Spinal cord (tissue), 10 donors: ENCODE measurements at places on chromosomes 11 and 22. TPM values are rescaled to one million over a fixed set of nuclear protein-coding genes. Genes with fewer than 3 reads are reported as not detected.

Gene SLC17A6
- 11.2 TPM for total RNA-seq

Gene LSP1
- 7.9 TPM for total RNA-seq

Gene KDM4D
- 1.4 TPM for total RNA-seq

Gene TRPC6
- total RNA-seq = 6.1 TPM

Gene LARGE2
- 2.0 TPM for total RNA-seq

Gene UBQLNL
- 0.30 TPM for total RNA-seq

Gene ZNF280A
- 0.50 TPM for total RNA-seq

Gene CRYBB2
- not detected for total RNA-seq

Gene TALDO1
- total RNA-seq = 104 TPM

Gene GAL
- total RNA-seq = 1.2 TPM

Gene OR2AT4
- 0.10 TPM for total RNA-seq

Gene HBG1
- total RNA-seq = 1,550 TPM

Gene ARHGAP20
- 28.5 TPM for total RNA-seq

Gene NECTIN1
- total RNA-seq = 26.9 TPM

Gene OR6T1
- total RNA-seq = not detected

Gene POTEH
- total RNA-seq = not detected

Gene LDHAL6A
- 0.20 TPM for total RNA-seq

Gene UBQLN3
- 0.39 TPM for total RNA-seq

Gene TIGD3
- total RNA-seq = 1.4 TPM

Gene ZNF215
- total RNA-seq = 2.8 TPM

Gene ZNF143
- 30.3 TPM for total RNA-seq

Gene RIMBP3B
- 0.40 TPM for total RNA-seq

Gene SMIM35
- total RNA-seq = 0.10 TPM

Gene IGLL1
- 1.1 TPM for total RNA-seq

Gene IFITM1
- total RNA-seq = 23.1 TPM
